GM12864 (cell line): ENCODE measurements at places on chromosomes 6 and 20.

DNA sequence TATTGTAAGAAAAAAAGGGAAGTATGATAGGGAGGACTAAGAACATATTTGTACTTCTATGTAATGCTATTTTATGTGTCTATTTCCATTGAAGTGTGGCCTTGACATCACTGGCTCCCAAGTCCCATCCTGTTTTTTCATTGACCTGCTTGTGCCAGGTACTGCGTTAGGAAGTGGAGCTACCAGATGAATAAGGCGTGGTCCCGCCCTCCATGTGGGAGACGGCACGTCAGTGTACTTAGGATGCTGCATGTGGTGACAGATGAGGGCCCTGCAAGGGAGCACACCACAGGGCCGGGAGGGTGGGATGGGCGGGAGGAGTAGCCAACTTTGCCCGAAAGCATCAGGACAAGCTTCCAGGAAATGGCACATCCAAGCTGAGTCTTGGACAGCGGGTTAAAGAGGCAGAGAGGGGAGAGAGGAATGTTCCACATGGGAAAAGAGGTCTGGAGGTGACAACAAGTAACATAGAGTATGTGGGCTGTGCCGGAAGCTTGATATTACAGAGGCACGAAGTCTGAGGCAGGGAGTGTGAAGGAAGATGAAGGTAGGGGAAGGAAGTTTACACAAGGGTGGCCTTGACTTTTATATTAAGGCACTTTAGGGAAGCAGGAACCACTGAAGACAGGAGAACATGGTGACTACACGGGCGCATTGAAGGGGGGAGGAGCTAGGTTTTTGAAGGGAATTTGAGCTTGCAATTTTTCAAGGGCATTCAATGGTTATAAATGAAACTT lies 140.6 kb downstream of the MTHFD1L start:
- no peak for DNase-seq

DNA sequence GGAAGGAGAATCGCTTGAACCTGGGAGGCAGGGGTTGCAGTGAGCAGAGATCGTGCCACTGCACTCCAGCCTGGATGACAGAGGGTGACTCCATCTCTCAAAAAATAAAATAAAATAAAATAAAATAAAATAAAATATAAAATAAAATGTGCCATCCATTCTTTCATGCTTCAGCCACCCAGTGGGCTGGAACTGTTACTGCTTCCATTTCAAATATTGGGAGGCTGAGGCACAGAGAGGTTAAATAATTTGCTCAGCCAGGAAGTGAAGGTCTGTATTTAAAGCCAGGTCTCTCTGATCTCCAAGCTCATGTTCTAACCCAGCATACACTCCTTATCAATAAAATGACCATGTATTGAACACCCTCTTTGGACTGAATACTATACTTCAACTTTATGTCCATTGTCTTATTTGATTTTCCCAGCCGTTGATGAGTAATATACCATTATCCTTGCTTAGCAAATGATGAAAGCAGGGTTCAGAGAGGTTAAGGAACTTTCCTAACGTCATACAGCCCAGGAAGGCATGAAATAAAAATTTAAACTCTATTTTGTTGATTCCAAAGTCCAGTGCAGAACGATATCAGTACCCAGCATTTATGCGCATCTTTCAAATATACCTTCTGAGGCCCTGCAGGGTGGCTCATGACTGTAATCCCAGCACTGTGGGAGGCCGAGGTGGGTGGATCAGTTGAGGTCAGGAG lies 25.8 kb upstream of the SLC9A8 start:
- no peak for DNase-seq

DNA sequence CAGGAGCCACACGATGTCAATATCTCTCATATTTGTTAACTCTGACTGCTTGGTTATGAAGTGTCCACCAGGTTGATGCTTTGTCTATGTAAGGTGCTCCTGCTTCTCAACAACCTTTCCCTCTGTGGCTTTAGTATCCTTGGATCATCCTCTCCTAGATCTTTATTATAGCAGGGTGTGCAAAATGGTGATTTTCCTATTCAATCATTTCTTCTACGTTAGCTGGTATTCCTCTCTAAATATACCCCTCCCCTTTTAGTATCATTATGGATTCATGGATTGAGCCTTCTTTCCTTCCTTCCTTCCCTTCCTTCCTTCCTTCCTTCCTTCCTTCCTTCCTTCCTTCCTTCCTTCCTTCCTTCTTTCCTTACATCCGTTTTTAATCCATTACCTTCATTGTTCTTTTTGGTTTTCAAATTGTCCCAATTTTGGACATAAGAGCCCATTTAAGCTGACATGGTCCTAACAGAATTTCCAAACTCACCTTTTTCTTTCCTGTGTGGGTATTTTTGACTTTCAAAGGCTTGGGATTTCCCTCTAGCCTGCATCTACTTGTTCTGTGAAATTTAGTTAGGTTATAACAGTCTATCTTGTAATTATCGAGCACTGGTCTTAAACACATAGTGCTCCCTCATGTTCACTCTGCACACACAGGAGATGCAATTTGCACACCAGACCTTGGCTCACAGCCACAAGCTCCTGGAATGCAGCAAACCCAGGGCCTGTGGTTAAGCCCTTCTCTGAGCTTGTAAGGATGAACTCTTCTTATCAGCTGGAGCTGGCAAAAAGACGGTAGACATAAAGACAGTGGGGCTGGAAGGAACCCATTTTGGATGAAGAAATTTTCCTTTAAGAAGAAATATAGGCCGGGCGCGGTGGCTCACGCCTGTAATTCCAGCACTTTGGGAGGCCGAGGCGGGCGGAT lies 109.9 kb downstream of the SLC24A3 start:
- DNase-seq, result no peak

GRCh38 chr20:47428164-47428563 lies 71.7 kb upstream of the ZMYND8 start:
- DNase-seq, result no peak

DNA sequence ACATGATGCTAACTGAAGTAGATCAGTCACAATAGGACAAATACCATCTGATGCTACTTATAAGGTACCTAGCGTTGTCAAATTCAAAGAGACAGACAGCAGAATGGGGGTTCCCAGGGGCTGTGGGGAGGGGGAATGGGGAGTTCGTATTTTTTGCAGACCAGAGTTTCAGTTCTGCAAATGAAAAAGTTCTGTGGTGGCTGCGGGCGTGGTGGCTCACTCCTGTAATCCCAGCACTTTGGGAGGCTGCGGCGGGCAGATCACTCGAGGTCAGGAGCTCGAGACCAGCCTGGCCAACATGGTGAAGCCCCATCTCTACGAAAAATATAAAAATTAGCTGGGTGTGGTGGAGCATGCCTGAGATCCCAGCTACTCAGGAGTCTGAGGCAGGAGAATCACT lies 68.1 kb downstream of the SLC22A23 start:
- peak; percentile 15 for DNase-seq

DNA sequence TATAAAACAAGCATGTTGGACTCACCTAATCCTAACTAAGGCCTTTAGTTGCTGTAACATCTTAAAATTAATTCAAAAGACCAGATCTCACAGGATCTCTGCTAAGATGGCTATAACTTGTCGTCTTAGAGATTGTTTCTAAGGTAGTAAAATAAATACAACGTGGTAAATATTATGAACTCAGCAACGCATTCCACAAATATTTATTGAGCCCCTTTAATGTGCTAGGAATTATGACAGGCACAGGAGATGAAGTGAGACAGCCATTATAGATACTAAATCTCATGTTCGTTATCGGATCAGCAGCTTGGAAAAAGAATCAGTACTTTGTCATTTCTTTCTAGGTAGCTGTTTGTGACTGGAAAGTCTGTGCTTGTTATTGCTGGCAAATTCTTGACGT lies 20.9 kb upstream of the MCM3 start:
- no peak for DNase-seq

- DNase-seq, result no peak
Measured at GRCh38 chr6:13841936-13842335, 27.6 kb upstream of the MCUR1 start.

DNA sequence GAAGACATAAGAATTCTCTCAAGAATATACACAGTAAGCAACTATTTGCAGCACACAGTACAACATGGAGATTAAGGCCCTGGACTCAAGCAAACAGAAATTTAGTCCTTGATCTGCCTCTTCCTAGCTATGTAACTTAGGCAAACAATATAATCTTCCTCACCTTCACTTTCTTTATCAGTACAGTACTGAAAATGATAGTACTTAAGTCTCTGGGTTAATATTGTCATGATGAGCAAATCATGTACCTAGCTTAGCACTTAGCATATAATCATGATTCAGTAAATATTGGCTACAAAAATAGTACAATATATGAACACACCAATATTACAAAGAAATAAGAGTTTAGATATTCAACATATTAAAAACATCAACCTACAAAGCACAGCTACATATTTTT lies 320.5 kb downstream of the HACE1 start:
- DNase-seq, result no peak

DNA sequence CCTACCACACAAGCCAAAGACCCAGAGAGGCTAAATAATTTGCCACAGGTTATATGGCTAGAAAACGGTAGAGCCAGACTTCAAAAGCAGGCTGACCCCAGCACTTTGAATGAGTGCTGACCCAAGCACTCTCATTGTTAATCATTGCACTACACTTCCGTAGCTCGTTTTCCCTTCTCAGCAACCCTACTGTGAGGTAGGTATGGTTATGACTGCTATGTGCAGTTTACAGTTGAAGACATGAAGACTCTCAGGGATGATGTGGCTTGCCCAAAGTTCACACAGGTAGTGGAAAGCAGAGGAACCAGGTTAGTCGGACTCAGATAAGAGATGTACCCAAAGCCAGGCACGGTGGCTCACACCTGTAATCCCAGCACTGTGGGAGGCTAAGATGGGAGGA lies 33.5 kb upstream of the RIMS4 start:
- no peak for DNase-seq

GRCh38 chr20:34970193-34970840 lies 14.6 kb downstream of the MYH7B start:
- DNase-seq, result no peak

DNA sequence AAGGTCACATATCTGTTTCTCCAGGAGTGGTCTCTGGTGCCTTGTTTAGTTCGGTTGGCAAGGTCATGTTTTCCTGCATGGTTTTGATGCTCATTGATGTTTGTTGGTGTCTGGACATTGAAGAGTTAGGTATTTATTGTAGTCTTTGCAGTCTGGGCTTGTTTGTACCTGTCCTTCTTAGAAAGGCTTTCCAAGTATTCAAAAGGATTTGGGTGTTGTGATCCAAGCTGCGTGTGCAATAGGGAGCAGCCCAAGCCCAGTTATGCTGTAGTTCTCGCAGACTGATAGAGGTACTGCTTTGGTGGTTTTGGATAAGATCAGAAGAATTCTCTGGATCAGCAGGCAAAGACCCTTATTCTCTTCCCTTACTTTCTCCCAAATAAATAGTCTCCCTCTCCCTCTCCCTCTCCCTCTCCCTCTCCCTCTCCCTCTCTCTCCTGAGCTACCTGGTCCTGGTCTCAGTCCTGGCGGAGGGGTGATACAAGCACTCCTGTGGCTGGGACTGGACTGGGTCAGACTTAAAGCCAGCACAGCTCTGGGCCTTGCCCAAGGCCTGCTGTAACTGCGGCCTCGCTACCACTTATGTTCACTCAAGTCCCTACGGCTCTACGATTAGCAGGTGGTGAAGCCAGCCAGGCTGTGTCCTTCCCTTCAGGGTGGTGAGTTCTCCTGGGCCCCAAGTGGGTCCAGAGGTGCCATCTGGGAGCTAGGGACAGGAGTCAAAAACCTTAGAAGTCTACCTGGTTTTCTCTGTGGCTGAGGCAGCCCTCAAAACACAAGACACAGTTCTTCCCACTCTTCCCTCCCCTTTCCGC lies 27.3 kb upstream of the GRM4 start:
- no peak for DNase-seq

GRCh38 chr6:75643173-75643572 lies 41.5 kb downstream of the SENP6 start:
- no peak for DNase-seq

GRCh38 chr6:85419046-85419759 lies 30.7 kb upstream of the NT5E start:
- peak; percentile 12 for DNase-seq

GRCh38 chr20:37072293-37073196 lies 23.3 kb downstream of the RBL1 start:
- no peak for DNase-seq

DNA sequence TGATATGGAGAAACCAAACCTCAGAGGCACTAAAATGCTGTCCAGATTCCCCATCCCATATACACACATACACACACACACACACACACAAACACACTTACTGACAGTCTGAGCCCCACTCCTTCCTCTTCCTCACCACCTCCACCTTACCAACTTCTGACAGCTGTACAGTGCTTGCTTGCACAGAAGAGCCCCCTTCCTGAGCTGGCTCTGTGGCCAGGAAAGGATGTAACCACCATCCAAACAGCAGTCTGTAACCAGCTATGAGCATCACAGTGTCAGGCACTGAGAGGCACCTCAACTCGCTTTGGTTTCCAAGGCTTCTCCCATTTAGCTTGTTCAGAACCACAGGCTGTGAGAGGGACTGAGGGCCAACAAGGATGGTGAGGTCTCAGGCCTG lies 5.9 kb upstream of the C6orf136 start:
- no peak for DNase-seq

GRCh38 chr20:52837378-52837777 lies 134.8 kb upstream of the TSHZ2 start:
- no peak for DNase-seq

- DNase-seq, result no peak
Measured at GRCh38 chr6:111921103-111921502, 47.9 kb upstream of the FYN start.

DNA sequence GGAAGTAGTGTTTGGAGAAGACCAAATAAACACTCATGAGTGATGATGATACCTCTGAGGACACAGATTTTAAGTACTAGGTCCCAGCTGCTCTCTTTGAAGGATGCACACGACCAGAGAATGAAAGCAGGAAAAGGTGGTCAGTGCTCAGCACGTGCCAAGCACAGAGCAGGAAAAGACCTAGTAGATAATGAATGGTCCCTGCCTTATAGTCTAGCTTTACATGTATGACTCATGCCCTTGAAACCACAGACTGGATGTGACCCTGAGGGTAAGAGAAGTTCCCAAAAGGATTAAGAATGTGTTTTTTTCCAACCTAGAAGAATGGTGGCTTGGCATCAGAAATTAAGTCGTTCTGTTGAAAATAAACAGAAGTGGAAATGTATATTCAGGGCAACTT lies 2.8 kb upstream of the MC3R start:
- no peak for DNase-seq

- no peak for DNase-seq
Measured at GRCh38 chr6:11132194-11132888, 20.8 kb upstream of the ERVFRD-1 start.

GRCh38 chr20:63114693-63115311 lies 101.1 kb downstream of the YTHDF1 start:
- no peak for DNase-seq

DNA sequence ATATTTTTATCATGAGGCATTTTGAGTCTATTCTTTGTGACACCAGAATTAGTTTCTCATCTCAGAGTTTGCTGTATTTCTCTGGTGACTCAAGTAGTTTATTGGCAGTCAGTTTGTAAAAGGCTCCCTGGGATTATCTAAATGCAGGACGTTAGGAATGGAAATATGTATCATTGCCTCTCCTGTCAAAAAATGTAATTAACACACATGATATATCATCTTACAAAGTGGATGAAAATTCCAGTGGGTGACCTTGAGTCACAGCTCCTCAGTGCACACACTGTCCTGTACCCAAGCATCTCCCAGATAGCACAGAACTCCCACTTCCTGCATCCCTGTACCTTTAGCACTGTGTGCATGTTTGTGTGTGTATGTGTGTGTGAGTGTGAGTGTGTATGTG lies 258.6 kb downstream of the LAMA2 start:
- no peak for DNase-seq
